ENCODE measurements at places on chromosomes 4 and X.

GRCh38 chr4:33886356-33886755 is 2358.0 kb downstream of the ARAP2 start:
- DNase-seq: no peak

DNA sequence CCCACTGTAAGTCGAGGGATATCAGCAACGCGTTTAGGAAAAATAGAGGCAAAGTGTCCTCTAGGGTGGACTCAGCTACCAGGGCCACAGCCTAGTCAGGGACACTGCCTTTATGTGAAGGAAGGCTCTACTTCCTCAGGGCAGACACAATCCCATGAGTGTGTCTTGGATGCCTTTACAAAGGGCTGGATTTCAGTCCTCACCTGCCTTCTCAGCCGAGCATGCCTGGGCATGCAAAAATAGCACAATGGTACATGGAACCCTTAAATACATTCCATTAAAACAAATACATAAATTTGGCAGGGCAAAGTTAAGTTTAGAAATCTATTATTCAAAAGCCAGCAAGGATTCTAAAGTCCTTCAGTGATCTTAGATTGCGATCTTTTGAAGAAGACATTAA is 51.1 kb downstream of the DMD start:
- no peak for DNase-seq

DNA sequence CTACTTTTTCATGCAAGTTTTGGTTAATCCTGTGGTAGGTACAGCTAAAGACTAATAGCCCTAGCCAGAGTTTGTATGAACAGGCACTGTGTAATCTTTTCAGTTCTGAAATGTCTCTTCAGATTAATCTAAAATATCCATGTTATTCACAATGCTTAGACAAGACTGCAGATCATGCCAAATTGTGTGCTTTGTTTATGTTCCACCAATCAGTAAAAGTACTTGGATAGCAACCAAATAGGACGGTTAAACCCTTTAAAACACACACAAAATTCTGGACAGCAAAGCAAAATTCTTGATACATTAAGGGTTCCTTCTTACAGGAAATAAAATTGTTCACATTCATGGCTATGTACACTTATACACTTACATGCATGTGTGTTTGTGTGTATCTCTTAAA is 139.1 kb downstream of the KLHL13 start:
- no peak for DNase-seq

- no peak for DNase-seq
These were observed 56.8 kb upstream of the EXOC1L start for GRCh38 chr4:55762819-55763218.

GRCh38 chrX:16882702-16883486 is 12.7 kb upstream of the RBBP7 start:
- DNase-seq: peak; percentile 66
